Cortex of kidney (tissue), 1 donor: ENCODE measurements at places on chromosomes 12 and 14.

DNA sequence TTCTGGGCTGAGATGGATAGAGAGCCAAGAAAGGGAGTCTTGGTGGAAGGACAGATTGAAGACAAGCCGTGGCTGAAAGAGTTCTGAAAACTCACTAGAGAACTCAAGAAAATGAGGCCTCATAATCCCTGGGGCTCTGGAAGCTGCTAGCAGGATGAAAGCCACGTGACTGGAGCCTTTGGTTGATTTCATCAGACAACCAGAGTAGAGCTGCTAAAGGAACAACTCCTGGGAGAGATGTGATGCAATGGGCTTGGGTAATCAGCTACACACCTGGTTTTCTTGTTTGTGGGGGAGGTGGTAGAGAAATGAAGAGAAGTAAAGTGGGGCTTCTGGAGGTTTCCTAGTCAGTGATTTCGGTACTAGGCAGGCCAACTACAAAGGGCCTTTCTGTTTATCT is 13.4 kb downstream of the CSRNP2 start:
- DNase-seq, result no peak

DNA sequence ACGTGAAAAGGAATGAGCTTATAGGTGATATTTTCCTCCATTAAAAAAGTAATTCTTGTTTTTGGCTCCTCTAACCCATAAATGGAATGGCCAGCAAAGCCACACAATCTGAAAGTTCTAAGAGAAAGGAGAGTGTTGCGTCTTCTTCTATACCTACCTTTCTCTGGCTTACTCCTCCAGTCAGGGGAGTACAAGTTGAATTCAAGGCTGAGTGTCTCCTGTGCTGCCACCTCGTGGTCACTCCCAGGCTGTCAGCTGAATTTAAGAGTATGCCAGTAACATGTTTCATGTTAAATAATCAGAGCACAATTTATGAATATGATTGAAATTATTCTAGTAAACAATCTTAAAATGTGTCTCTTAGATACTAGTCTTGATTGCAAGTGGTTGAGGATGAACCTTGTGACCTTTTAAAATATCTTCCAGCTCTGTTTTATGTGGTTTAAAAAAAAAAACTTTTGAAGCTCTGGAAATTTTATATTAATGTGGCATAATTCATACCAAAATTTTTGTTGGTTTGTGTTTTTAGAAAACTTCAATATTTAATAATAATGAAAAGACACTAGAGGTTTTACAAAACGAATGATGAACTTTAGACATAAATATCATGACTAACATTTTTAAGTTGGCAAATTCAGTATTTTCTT is 31.7 kb downstream of the PTHLH start:
- DNase-seq, result no peak

DNA sequence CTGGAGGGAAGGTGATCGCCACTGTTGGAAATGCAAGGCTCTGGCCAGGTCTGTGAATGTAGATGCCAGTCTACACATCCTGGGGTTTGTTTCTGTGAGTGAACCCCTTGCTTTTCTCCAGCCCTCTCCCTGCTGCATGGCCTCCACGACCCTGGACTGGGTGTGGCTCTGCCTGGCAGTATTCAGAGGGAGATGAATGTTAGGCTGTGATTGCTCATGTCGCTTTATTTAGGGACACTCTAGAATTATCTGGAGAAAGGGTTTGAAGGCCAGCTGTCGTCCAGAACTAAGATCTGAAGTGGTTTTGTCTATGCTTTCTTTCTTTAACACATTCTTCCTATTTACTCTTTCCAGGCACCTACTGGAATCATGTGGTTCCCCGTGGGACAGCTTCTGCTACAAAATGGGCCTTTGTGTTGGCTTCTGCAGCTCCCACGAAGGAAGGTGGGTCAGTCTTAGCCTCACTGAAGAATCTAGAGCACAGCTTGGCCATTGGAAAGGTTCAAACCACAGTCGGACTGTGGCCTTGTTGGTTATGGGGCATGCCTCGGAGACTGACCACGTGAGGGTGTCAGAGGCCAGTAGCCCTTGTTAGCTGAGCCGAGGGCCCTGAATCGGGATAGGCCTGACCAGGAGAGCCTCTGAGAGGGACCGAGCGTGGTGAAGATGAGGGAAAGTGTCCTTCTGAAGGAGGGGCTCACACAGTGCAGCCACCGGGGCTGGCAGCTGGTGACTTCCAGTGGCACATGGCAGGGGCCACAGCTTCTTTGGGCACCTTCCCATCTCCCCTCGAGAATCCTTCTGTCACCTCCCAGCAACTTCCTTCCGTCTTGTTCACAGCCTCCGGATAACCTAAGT is 59.1 kb downstream of the ANKRD9 start:
- DNase-seq, result no peak

- DNase-seq, result no peak
Observed at GRCh38 chr14:74627076-74627475, 15.0 kb upstream of the LTBP2 start.

- DNase-seq, result no peak
Observed at GRCh38 chr12:15323480-15323879, 1.2 kb downstream of the PTPRO start.

DNA sequence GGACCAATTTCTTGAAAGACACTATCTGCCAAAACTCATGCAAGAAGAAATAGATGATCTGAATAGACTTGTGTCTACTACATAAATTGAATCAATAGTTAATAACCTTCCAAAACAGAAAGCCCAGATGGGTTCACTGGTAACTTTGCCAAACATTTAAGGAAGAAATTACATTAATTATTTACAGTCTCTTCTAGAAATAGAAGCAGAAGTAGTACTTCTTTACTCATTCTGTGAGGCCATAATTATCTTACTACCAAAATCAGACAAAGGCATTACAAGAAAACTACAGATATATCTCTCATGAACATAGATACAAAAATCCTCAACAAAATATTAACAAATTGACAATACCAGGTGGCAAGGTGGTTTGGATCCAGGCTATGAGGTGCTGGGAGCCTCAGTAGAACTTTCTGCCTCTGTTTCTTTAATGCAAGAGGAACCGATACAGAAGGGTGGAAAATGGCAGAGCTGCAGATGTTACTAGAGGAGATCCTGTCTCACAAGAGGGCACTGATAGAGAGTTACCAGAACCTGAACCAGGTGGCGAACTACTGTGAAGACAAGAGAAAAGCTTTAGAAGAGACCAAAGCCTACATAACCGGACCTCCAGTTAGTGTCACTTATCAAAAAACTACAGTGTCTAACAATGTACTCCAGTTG is 33.7 kb upstream of the KTN1 start:
- DNase-seq, result no peak

- no peak for DNase-seq
Observed at GRCh38 chr12:93798279-93799151, 121.3 kb downstream of the CRADD start.

GRCh38 chr14:73258076-73258475 is 20.8 kb downstream of the PAPLN start:
- DNase-seq, result no peak

DNA sequence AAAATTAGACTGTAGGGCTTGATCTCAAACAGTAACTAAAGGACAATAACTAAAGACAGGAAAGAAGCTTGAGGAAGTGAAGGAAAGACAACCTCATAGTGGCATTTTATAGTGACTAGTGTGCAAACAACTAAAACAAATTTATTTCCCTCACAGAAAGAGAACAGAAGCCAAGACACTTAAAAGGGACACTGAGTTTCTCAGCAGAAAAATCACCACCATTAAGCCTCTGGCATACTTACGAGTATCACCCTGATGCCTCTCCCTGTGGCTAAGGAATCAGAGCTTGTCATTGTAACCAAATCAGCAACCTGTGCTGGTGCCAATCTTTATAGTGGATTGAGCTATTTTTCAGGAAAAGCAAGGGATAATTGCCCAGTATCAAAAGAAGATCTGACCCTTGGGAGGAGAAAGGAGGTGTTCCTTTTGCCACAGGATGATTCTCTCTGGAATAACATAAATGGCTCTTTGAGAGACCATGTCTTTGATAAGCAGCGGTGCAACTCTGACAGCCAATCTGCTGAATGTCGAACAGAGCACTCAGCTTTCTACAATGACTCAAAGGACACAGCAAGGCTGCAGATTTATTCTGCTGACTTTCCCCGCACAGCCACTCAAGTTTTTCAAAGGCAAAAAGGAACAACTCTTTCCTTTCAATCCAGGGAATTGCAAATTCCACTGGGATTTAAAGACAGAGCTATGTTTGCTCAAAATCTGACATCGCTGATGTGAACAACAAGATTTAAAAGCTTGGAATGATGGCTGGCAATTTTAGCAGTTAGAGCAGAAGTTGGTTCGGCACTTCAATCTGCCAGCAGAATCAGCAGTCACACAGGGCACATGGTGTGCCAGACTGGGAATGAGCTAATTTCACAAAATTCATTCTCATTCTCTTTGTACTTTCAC is 34.6 kb downstream of the ATF7 start:
- no peak for DNase-seq

DNA sequence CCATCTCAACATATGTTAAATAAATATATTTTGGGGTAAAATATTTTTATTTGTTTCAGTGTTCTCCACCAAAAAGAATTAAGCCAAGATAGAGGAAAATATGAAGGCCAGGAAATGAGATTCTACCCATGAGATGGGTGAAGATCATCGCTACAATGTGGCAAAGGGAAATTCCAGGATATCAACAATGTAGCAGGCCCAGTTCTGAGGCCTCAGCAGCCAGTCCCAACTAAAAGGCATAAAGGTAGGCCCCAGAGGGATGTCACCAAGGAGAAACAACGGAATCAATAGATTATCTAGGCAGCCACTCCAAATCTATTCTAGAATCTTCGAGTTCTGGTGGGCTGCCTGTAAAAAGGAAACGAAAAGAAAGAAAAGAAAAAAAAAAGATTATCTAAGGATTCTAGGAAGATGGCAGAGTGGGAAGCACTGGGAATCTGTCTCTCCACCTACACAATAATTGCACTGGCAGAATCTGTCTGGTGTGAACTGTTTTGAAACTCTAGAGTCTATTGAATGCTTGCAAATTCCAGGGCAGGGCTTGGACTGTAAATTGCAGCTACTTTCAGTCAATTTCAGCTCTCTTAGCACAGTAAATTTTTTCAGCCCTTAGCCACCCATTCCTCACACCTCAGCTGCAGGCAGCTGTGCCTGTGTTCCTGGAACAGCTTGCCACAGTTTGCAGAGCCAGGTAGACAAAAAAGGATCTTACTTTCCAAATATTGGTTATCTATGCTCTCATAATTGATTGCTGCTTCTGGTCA is 33.1 kb upstream of the MMP19 start:
- no peak for DNase-seq
